Activated T-helper 1 cell treated with anti-CD3 and anti-CD28 coated beads, Interleukin-2, amount 50 U/mL, for 16 hours (primary cell): ENCODE measurements at places on chromosomes 12 and 14.

- DNase-seq: no peak
Measured at GRCh38 chr14:63383776-63384367, 65.1 kb upstream of the GPHB5 start.

- DNase-seq: no peak
Measured at GRCh38 chr12:68207276-68207675, 18.3 kb downstream of the IL26 start.

DNA sequence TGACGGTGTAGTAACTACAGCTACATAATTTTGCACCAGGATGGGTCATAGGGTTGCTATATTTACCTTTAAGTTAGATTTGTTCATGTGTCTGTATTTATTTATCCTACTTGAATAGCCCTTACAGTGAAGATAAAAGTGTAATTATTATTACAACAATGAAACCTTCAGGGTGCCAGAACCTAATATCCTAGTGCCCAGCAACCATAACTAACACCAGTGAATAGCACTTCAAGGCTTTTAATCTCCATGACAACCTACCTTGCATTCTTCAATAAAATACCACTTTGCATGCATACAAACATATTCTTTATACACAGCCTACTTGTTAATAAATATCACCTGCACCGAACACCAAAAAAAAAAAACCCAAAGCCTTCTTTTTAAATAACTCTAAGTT lies 58.7 kb upstream of the G2E3 start:
- DNase-seq: no peak

DNA sequence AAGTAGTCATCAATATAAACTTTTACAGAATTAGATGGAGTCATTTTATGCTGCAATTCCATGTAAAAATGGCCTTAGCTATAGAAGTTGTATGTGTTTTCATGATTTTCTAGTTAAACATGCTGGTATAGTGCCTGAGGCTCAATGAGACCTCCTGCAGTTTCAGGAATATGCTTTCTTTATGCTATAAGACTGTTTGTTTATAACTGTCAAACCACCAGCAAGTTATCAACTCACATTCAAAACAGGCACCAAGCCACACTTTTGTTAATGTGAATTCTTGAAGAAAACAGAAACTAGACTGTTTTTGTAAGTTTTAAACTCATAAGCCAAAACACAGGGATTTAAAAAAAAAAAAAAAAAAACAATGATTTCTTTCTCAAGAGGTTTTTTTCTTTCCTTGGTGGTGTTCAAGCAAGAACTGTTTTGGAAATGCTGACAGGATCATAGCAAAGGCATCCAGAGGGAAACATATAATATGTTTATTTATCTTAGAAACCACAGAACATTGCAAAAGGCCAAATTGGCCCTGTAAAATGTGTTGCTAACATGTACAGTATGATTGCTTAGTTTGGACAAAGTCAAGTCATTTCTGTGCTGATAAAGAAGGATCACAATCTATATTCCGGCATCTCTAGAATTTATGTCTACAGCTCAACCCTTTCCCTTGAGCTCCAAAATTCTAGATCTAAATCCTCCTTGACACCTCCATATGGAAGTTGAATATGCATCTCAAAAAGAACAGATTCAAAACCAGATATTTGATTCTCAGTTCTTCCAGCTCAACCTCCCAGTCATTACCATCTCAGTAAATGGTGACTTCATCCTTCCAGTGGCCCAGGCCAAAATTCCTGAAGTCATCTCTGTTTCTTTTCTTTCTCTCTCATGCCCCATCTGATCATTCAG lies 29.0 kb upstream of the LUM start:
- DNase-seq: no peak

DNA sequence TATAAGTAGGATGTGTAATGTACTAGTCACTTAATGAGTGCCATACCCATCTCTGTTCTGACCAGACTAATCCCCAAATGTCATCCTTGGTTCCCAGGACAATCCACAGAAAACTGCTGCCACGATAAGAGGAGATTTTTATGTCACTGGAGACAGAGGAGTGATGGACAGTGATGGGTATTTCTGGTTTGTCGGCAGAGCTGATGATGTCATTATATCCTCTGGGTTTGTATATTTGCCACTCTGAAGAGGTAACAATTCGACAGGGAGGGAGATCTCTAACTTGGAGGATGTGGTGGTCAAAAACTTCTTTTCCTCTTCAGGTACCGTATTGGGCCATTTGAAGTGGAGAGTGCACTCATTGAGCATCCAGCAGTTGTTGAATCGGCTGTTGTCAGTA lies 20.3 kb downstream of the ACSM4 start:
- DNase-seq: no peak

- DNase-seq: no peak
Measured at GRCh38 chr14:91186515-91187066, 57.9 kb downstream of the GPR68 start.

- no peak for DNase-seq
Measured at GRCh38 chr12:63764481-63764880, 15.2 kb upstream of the RXYLT1 start.

- no peak for DNase-seq
Measured at GRCh38 chr12:5568325-5568981, 136.5 kb downstream of the NTF3 start.

DNA sequence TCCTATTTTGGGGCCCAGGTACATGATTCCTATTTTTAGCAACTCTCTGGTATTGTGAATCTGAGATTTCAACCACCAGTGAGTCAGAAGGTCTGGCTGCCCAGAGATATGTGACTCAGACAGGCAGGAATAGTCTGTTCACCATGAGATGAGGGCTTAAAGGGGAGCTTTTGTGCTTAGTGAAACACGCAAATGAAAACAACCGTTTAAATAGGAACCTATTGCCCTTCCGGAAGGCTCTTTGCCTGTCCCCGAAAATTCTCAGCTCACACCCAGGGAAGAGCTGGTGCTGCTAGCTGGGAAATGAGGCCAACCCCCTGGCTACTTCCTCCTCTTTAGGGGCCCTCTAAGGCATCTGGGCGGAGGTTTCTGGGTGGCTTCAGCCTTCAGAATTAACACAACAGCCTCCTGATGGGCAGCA lies 283.6 kb downstream of the CACNA1C start:
- DNase-seq: no peak

GRCh38 chr12:50120953-50121352 lies 8.9 kb downstream of the COX14 start:
- no peak for DNase-seq

GRCh38 chr12:28497889-28498411 lies 307.7 kb downstream of the CCDC91 start:
- no peak for DNase-seq

- no peak for DNase-seq
Measured at GRCh38 chr12:27013611-27014084, 536 bp downstream of the TM7SF3 start.

DNA sequence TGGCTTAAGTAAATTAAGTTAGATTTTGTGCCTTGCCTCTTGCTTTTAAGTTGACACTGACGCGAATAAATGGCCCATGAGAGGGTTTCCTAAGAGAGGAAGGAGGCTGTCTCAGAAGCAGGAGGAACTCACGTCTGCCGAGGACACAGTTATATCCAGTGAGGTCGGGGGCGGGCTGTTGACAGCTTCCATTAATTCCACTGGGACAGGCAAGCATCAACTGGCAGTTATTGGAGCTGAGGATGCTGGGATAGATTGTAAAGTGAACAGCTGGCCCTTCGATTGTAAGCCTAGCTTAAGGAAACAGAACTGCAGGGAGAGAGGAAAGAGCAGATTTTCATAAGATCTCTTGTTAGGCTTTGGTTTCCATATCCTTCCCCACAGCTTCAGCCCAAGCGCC lies 399.2 kb downstream of the IPO8 start:
- no peak for DNase-seq

DNA sequence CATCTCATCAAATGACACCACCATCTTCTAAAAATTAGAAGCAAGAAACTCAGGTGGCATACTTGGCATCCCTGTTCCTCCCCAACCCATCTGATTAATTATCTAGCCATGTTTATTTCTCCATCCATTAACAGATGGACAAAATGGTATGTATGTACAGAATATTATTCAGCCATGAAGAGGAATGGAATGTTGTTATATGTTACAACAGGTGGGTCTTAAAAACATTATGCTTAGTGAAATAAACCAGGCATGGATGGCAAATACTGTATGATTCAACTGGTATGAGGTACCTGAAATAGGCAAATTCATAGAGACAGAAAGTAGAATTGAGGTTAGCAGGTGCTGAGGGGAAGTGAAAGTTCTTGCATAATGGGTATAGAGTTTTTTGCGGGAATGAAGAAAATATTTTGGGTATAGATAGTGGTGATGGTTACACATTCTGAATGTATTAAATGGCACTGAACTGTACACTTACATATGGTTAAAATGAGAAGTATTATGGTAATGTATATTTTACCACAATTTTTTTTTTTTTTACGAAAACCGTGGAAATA lies 17.5 kb downstream of the YY1 start:
- no peak for DNase-seq

GRCh38 chr14:61145034-61145902 lies 135.9 kb downstream of the TMEM30B start:
- DNase-seq: no peak

DNA sequence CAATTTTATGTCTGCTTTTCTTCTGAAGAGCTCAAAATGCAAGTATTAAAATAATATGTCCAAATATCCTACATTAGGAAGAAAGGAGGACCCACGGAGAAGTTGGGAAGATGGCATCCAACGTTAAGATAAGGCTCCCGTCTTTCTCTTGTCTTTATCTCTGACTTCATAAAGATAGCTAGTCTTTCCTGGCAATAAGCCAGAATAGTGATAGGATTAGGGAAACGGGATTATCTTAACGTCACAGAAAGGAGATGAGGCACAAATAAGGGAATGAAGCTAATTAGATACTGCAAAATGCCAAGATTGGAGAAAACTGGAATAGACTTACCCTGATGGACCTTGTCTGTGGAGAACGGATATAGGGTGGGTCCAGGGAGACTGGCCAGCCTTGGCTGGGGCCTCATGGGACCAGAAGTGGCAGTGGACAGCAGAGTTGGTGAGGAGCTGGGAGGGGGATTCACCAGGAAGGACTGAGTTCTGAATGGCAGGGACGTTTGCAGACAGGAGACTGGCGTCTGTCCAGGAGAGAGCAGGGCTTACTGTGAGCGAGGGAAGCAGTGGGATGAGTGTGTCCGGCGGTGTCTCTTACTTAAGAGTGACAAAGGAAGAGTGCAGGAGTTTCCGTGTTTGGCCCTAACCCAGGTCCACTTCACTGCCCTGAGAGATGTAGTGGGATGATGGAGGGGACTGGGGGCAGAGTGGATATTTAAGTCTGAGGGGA lies 119.9 kb downstream of the CACNA1C start:
- no peak for DNase-seq

GRCh38 chr12:15146585-15146984 lies 74.6 kb downstream of the RERG start:
- DNase-seq: no peak

GRCh38 chr12:115871714-115872113 lies 405.8 kb downstream of the MED13L start:
- DNase-seq: no peak

DNA sequence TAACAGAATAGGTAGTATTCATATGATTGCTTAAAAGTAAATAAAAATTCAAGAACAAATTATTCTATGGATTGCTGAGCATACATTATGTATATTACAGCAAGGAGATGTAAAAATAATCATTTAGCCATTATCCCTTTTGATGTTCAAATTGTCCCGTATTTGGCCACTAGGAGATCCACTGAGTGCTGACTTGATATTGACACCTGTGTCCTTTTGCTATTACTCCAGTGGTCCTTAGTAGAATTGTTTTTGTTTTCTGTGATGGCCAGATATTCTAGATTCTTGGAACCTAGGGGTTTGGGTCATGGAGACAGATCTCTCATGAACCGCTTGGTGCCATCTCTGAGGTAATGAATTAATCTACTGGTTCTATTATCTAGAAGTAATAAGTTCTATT lies 16.8 kb downstream of the ERO1A start:
- no peak for DNase-seq

- no peak for DNase-seq
Measured at GRCh38 chr12:72036393-72036792, 97.7 kb downstream of the TPH2 start.

GRCh38 chr12:27766587-27766986 lies 13.4 kb upstream of the KLHL42 start:
- no peak for DNase-seq

DNA sequence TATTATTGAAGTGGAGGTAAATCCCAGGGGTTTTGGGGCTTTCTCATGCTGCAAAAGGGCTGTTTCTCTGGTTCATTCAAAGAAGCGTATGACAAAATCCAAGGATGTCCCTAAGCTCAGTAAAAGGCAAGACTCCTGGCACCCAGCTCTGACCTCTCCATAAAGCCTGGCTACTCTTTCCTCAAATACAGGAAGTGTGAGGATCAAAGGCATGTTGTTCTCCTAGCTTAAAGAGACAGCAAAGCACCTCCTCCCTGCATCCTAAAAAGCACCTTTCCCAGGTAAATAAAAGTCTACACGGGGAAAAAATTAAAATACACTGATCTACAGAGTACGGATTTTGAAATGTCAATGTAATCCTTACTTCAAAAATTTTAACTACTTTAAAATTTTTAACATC lies 118.6 kb downstream of the LMNTD1 start:
- no peak for DNase-seq
